ENCODE measurements at places on chromosomes 2 and 18.

DNA sequence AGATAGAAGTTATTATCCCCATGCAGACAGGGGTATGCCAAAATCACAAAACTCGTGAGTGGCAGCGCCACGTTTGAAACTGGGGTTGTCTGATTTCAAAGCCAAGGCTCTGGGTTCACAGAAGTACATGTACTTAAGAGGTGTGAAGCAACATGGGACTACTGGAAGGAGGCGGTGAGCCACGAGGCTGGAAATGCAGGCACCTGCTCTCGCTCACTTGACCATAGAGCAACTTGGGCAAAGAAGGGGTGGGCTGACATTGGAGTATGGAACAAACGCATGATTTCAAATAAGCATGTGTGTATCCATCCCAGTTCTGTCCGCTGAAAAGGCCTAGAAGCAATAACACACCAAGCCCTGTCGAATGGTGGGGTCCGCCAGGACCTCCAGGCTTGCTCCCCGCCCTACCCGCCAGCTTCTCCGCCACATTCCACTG is 593 bp upstream of the ACTR2 start:
- DNase-seq = no peak

GRCh38 chr18:64407606-64408005 is 258.7 kb upstream of the LINC00305 start:
- no peak for DNase-seq

GRCh38 chr2:27264753-27265535 is 2.1 kb upstream of the SLC30A3 start:
- peak; percentile 77 for DNase-seq

GRCh38 chr2:168633895-168634294 is 168.5 kb upstream of the NOSTRIN start:
- no peak for DNase-seq

DNA sequence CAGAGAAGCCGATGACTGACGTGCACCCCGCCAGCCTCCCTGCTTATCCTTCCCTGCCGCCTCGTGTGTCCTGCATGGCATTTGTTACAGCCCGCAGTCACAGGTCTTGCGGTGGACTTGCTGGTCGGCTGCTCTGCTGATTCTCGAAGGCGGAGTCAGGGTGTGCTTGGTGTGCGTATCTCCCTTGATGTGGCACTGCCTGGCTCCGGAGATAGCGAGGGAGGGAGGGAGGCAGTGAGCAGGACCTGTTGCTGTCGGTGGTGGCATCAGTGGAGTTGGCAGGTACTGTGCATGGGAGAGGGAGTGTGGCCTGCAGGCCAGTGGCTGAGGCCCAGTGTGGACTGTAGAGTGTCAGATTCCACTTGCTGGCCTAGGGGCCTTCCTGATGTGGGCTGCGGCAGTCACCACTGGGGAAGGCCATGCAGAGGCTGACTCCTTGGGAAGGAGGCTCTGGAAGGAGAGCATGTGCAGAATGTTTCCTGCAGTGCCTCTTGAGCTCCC is 198.9 kb downstream of the AGAP1 start:
- no peak for DNase-seq

- no peak for DNase-seq
Measured at GRCh38 chr2:167814881-167815718, 432.3 kb downstream of the STK39 start.

GRCh38 chr18:33906046-33906445 is 318.7 kb downstream of the NOL4 start:
- no peak for DNase-seq

GRCh38 chr2:150856596-150857281 is 369.3 kb upstream of the RND3 start:
- DNase-seq = no peak

- no peak for DNase-seq
Measured at GRCh38 chr18:50011813-50012435, 183.0 kb downstream of the MYO5B start.

GRCh38 chr2:218272531-218273212 is 2.4 kb downstream of the PNKD start:
- peak; percentile 72 for DNase-seq

DNA sequence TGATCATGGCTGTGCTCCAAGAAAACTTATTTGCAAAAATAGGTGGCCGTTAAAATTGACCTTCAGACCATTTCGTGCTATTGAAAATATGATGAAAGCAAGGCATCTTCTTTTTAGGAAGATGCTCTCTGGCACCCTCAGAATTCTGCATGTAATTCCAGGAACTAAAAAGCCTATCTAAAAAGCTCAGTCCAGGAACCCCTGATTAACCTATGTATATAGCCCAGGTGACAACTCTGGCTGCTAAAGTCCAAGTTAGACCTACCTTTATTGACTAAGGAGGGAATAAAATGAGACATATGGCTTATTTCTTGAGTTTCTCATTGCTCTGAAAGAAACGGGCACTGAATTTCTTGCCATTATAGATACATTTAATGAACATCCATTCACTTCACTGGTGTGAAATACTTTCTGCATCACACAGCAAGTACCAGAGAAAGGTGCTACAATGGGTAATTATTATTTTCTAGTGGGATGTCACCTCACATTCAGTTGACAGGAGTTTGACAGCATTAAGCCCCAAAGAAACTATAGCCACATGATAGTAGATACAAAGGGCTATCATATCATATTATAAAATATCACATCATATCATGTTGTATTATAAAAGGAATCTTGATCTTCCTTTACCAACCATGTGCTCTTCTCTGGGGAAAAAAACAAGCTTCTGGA is 83.8 kb downstream of the EPHA4 start:
- no peak for DNase-seq

DNA sequence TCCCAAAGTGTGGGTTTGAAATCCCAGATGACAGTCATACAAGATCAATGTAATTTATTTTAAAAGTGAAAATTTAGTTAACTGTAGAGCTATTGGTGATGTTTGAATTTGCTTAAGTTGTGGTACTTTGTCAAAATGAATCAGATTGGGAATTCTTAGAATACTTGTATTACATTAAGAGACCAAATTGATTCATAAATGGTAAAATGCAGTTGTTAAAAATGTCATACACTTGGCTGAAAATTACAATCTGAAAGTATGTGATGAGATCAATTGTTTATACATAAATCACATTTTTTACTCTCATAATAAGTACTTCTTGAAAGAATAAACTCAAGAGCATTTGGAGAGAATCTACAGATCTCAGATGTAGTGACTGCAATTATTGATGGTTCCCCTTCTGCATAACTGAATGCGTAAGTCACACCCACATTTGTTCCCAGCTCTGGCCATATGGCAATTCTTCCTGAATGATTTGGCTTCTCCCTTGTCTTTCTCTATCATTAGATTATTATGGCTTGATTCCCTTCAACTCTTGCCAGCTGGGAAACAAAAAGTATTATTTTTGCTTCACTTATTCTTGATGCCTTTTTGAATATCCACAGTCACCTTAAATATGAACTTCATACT is 558.5 kb downstream of the CPS1 start:
- no peak for DNase-seq

- DNase-seq = no peak
Measured at GRCh38 chr18:79518028-79518682, 122.4 kb downstream of the NFATC1 start.

- DNase-seq = no peak
Measured at GRCh38 chr2:109526442-109526970, 87.3 kb downstream of the SEPTIN10 start.

DNA sequence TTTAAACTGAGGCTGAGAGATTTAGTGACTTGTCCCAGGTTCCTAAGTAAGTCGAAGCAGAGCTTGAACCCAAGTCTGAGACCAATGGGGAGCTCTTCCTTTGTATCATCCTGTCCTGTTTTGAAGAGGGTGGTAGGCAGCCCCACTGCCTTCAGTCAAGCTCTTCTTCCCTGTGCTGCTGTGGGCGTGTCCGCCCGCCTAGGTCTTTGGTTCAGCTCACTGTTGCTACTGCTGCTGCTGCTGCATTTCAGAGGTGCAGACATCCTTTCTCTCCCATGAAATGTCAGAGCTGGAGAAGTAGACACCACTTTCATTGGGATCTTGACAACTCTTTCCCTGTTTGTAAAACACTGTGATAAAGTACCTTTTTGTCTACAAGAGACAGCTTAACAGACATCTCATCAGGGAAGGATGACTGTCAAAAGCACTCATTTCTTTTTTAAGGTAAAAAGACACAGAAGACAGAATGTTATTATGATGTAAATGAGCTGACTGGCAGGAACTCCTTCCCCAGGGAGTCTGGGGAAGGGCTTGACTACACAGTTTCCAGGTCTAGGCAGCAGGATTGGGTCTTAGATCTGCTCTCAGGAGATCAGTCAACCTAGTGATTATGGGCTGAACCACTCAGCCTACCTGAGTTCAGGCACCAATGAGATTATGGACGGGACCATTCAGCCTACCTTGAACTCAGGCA is 91.7 kb upstream of the TRIB2 start:
- no peak for DNase-seq

GRCh38 chr2:20430035-20430434 is 16.8 kb upstream of the RHOB start:
- no peak for DNase-seq

DNA sequence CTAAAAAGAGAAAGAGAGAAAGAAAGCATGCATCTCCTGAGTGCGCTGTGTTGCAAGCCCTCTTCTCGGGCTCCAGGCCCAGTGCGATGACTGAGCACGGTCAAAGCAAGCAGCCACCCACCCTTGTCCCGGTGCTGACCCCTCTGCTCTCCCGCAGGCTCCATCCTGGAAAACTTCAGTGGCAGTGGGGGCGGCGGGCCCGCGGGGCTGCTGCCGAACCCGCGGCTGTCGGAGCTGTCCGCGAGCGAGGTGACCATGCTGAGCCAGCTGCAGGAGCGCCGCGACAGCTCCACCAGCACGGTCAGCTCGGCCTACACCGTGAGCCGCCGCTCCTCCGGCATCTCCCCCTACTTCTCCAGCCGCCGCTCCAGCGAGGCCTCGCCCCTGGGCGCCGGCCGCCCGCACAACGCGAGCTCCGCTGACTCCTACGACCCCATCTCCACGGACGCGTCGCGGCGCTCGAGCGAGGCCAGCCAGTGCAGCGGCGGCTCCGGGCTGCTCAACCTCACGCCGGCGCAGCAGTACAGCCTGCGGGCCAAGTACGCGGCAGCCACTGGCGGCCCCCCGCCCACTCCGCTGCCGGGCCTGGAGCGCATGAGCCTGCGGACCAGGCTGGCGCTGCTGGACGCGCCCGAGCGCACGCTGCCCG is 252.5 kb downstream of the GLI2 start:
- DNase-seq = no peak

DNA sequence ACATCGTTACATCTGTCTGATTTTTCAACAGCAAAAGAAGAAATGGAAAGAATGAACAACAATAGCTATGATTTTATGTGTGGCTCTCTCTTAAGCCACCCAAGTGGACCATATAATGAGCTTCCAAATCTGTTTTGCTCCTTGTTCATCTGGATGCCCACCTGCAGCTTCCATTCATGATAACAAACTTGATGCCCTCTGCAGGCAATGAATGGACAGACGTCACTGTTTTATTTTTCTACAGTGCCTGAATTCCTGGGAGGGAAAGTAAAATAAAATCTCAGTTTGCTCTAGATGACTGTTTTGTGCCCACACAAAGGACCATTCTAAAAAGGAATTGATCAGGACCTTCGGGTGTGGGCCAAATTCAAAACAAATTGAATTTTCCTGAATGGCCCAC is 5.0 kb downstream of the MREG start:
- DNase-seq = no peak

DNA sequence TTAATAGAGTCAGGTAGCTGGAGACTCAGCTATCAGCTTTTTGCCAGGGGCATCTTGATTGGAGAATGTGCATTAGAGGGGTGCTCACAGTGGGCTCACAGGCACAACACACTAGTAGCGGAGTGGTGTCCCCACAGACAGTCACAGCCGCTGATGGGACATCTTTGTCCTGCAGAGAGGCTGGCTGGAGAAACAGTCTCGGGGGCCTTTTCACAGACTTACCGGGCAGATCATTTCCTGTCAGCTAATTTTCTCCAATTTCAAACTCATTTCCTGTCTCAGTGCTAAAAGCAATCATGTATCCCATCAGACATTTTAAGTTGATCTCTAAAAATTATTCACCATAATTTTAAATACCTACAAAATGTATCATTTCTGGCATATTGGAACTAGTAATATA is 562.6 kb downstream of the DCDC2C start:
- no peak for DNase-seq

- DNase-seq = no peak
Measured at GRCh38 chr2:24490181-24490689, 819 bp upstream of the NCOA1 start.

DNA sequence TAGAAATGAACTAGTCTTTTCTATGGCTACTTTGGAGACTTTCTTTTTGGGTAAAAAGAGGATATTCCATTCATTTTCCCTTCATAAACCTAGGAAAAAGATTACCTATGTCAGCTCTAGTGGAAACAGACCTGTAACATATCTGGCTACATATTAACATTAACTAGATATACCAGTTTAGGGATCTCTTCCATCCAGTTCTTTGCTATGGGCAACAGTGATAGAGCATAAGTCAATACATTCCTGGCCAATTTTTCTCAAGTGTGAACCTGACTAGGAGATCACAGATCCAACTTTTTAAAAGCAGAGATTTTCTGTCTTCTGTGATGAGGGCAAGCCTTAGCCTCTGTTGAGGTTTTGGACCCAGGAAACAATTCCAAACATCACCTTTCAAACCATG is 34.5 kb downstream of the PLEKHM3 start:
- no peak for DNase-seq

GRCh38 chr2:193141-193671 is 70.6 kb downstream of the SH3YL1 start:
- no peak for DNase-seq

DNA sequence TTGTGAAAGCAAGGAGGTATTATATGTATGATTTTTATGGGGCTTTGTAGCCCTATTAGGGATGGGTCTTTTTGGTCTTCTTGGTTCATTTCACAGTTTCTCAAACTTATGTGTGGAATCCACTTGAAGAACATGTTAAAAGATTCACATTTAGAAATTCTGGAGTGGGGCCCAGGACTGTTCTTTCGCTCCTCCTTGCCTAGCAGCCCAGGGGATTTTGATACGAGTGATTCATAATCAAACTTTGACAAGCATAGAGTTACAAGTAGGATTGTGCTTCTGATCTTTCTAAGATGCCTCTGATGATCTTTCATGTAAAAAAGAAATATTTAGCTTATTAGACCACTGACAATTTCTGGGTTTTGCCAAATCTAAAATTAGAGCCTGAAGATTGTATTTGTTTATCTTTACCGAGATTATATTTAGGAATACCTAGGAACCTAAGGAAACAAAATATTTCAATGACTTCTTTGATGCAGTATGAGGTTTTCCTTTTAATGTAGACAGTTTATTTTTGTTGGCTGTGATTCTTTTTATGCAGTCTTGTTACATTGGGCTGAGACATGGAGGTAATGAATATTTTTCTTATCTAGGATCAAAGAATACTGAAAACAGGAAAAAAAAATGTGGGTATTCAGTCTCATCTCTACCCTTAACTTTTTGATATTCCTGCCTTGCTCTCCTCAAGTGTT is 324.0 kb downstream of the PARD3B start:
- DNase-seq = no peak

- DNase-seq = no peak
Measured at GRCh38 chr2:81007104-81007503, 702.6 kb upstream of the LRRTM1 start.

GRCh38 chr2:85628658-85629057 is 12.7 kb downstream of the USP39 start:
- DNase-seq = no peak

GRCh38 chr18:78696698-78697435 is 282.8 kb upstream of the SALL3 start:
- DNase-seq = no peak

GRCh38 chr2:234305846-234306245 is 191.0 kb downstream of the ARL4C start:
- DNase-seq = no peak

GRCh38 chr2:867296-867695 is 83.4 kb upstream of the SNTG2 start:
- DNase-seq = no peak

GRCh38 chr18:55269622-55270021 is 310.4 kb upstream of the CCDC68 start:
- no peak for DNase-seq

Data from D721Med (cell line).